CD8-positive, alpha-beta T cell (primary cell): ENCODE measurements at places on chromosomes 12 and 14.

DNA sequence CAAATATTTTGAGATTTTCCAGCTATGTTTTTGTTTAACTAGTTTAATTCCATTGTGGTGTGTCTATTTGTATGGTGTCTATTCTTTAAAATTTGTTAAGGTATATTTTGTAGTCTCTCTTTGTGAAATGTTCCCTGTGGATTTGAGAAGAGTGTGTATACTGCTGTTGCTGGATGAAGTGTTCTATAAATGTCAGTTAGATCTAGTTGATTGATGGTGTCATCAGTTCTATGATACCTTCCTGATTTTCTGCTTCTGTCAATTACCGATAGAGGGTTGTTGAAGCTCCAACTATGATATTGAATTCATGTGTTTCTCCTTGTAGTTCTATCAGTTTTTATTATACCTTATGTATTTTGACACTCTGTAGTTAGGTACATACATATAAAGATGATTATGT lies 53.1 kb downstream of the FUT8 start:
- DNase-seq: no peak

GRCh38 chr12:66573605-66574004 lies 105.3 kb downstream of the GRIP1 start:
- no peak for DNase-seq

DNA sequence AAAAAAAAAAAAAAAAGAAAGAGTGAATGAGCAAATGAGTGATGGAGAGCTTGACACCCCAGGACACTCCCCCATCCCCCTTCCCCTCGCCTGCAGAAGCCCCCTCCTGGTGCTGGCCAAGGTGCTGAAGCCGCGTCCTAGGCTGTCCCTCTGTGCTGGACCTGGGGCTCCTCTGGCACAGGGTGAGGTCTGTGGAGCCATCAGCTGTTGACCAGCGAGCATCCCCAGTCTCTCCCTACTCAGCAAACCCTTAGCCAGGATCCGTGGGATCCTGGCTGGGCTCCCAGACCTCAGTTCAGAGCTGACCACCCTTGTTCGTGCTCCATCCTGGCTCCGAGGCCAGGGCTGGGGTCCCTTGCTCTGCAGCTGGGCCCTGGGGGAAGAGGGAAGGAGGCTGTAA lies 5.4 kb upstream of the KIF26A start:
- no peak for DNase-seq

DNA sequence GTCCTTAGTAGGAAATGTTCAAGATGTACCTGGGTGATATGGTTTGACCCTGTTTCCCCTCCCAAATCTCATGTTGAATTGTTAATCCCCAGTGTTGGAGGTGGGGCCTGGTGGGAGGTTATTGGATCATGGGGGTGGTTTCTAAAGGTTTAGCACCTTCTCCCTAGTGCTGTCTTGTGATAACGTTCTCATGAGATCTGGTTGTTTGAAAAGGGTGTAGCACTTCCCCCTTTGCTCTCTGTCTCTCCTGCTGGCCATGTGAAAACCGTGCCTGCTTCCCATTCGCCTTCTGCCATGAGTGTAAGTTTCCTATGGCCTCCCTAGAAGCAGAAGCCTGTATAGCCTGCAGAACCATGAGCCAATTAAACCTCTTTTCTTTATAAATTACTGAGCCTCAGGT lies 353.0 kb upstream of the SFSWAP start:
- no peak for DNase-seq

DNA sequence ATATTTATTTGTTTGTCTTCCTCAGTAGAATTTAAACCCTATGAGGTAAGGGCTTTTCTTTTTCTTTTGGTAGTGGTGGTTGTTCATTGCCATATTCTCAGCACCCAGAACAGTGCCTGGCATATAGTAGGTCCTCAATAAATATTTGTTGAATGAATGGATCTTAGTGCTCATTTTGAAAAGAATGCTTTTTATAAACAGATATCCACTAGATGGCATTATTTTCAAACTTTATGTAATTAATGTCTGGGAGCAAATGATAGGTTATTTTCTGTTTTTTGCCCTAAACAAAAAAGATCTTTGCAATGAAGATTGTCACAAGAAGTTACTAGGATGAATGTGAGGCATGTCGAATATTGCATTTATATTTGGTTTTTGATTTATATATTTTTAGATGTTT lies 64.1 kb downstream of the RAD51B start:
- DNase-seq: no peak

- DNase-seq: no peak
These were observed 154.1 kb downstream of the ZNF664 start for GRCh38 chr12:124126950-124127655.

- no peak for DNase-seq
These were observed 16.2 kb upstream of the CRADD start for GRCh38 chr12:93661021-93661420.

GRCh38 chr12:78792052-78792698 lies 72.4 kb upstream of the SYT1 start:
- DNase-seq: no peak

DNA sequence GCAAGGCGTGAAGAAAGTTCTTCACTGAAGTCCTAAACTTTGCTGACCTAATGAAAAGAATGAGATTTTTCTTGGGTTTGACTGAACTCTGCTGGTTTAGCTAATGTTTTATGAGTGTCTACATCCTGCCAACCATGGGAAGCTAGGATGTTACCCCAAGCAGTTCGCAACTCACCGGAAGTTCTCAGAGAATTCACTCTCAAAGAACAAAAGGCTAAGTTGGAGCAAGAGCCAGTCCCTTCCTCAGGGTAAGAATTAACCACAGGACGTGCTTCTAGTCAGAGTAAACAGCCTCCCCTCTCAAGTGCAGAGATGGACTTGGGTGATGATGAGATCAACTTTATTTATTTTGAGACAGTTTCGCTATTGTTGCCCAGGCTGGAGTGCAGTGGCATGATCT lies 37.3 kb downstream of the TCHP start:
- no peak for DNase-seq

GRCh38 chr12:68873316-68873715 lies 59.7 kb downstream of the CPM start:
- DNase-seq: no peak

- no peak for DNase-seq
These were observed 28.7 kb downstream of the BMAL2 start for GRCh38 chr12:27361372-27361771.

- DNase-seq: no peak
These were observed 86.7 kb downstream of the B4GALNT3 start for GRCh38 chr12:546265-546919.

DNA sequence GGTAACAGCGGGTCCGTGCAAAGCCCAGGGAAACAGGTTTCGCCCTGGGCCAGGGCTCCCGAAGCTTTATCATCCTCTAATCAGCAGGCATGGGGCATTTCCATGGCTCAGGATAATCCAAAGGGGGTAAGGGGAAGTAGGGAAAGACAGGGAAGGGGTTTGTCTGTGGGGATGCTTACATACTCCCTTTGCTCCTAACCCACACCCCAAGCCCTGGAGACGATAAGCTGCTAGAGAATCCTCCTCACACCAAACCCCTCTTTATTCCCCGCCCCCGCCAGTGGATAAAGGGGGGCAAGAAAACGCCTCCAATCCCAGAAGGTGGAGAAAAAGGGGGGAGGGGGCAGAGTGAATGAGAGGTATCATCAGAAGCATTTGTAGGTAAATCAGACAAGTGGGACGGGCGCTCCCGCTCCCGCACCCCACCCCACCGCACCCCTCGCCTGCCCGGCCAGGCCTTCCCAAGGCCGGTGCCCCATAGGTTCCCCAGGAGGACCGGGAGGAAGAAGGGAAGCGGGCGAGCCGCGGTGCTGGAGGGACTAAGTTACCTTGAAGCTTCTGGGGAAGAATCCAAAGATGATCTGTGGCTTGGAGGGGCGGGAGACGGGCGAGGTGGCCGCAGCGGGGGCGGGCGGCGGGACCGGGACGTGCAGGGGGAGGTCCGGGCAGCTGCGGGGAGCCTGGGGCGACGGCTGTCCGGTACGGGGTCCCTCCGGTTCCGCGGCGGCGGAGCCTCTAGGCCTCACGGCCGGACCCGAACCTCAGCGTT lies 762 bp downstream of the PPP2R5E start:
- no peak for DNase-seq

GRCh38 chr12:68234140-68234539 lies 8.5 kb upstream of the IL26 start:
- no peak for DNase-seq

DNA sequence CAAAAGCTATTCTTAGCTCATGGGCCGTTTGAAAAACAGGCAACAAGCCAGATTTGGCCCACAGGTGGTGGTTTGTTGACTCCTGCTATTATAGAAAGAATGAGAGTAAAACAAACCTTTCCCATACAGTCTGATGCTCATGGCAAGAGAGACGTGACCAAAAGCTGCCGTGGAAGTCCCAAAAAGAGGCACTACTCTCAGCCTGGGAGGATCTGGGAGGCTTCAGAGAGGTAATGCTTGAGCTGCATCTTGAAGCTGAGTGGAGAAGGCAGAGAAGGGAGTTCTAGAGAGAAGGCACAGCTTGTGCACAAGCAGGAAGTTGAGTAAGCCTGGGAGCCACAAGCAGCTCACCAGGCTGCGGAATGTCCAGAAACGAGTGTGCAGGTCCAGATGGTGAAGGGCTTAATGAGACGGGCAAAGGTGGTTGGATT lies 9.6 kb downstream of the PLXNC1 start:
- DNase-seq: no peak

DNA sequence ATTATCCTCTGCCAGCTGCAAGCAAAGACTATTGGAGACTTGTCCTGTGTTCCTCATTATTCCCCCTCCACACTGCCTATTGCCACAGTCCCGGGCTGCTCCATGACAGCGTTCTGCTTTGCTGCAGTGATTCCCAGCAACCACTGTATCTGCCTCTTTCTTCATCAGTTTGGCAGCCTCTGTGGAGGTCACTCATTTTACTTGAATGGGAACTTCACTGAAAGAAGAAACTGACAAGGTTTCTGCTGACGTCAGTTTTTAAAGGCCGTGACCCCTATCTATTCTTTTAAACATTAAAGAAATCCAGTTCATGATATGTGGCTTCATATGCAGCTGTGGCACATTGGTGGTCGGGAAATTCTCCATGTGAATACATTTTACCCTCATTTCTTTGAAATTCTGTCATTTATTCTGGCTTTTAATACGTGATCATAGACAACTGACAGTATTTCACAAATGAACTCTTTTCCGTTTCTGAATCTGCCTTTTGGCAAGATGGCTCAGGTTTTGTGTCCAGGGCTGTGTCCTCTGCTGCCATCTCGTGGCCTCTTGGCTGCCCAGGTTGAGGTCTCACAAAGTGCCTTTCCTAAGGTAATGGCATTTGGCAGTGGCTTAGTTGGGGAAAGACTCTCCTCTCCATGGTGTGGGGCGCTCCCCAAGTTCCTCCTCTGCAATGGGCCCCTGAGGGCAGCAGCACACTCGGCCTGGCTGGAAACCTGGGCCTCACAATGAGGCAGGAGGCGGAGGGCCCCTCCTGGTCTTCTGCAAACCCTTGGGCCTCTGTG lies 5.8 kb downstream of the TMEM253 start:
- DNase-seq: peak; percentile 56

DNA sequence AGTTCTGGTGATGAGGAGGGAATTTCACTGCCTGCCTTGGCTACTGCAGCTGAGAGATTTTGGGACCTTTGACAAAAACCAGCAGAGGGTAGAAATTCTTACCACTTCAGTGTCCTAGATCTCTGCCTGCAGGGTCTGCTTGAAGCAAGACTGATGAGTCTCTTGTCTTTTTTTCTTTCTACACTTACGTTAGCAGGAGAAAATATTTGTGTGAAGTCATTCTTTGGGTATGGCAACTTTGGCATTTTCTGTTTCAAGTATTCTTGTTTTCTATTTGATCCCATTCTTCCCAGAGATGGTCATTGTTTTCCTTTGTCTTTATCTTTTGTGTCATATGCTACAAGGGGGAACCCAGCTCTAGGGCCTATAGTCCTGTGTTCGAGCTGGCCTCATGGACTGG lies 65.6 kb upstream of the FERMT2 start:
- DNase-seq: no peak

- DNase-seq: no peak
These were observed 36.5 kb downstream of the UBE3B start for GRCh38 chr12:109513977-109514376.

DNA sequence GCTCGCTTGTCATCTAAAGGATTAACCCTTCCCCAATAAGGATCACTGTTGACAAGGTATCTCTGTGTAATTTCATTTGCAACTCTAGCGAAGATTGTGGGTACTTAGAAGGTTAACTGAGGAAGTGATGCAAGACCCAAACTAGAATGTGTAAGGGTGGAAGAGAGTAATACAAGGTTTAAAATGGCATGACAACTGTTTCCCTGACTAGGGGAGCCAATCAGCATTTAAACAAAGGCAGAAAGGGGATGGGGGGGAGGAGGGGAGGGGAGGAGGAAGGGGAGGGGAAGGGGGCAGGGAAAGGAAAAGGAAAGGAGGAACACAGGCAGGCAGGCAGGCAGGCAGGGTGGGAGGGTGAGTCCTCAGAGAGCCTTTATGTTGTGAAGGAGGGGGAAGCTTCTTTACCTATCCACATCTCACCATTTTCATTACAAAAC lies 31.1 kb downstream of the NRDE2 start:
- DNase-seq: no peak

GRCh38 chr12:15688202-15688736 lies 100.9 kb downstream of the EPS8 start:
- no peak for DNase-seq

DNA sequence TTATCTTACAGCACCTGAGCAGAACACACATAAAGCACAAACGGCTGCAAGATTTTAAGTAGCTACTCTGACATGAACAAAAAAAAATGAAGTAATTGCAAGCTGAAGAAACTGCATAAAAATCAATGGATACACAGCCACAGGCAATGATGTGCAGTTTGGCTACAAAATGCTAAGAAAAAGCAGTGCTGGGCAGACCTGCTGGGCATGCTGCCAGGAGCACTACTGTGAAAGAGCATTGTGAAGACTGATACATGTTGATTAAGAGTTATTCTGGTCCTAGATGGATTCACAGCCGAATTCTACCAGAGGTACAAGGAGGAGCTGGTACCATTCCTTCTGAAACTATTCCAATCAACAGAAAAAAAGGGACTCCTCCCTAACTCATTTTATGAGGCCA lies 20.1 kb upstream of the RTN1 start:
- DNase-seq: no peak

DNA sequence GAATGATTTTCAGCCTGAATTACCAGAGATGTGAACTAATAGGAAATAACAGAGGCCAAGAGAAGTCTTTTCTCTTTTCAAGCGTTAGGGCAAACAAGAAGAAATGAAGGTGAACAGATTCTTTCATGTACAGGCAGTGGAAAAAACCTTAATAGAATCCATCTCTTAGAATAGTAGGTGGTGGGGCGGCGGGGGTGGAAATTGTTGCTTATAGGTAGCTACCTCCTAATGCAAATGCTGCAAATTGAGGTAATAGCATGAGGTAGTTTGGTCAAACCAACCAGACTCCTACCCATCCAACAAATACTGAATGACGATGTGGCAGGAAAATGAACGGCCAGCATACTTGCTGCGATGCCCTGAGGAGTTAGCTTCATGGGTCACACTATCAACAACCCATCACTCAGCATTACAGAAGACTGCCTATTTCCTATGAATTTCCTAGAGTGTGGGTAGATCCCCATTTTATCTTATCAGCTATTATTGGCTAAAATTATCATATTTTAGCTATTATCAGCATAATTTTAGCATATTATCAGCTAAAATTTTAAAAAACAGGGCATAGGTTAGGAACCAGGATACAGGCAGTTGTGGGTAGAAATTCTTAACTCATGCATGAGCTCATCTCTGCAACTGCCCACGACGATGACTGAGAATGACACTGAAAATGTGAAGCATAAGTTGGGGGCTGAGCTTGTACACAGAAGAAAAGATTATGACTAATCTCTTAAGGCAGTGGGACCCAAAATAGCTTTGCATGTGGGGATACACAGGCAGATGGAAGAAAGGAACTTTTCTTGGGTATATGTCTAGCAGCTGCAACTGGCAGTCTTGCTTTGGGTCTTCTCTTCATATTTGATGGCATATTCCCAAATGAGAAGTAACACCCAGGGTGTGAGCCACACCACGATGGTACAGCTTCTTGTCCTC lies 68.7 kb downstream of the NIN start:
- DNase-seq: no peak
